ENCODE measurements at places on chromosomes 4 and X.

DNA sequence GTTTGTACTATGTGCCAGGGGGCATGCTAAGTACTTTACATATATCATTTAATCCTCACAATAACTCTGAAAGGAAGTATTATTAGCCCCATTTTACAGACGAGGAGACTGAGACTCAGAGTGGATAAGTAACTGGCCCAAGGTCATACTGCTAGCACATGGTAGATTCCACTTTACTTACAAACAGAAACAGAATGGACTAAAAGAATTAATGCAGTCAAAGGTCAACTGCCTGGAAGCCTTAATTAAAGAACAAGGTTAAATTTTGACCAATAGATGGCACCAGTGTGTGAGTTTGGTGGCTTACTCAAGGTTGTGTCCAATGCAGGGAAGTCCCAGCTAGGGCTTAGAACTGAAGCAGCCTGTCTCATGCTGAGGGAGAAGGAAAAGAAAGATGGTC is 4.7 kb downstream of the RIPPLY1 start:
- DNase-seq, result peak; percentile 29

- no peak for DNase-seq
Measured at GRCh38 chr4:68319040-68319439, 30.9 kb downstream of the YTHDC1 start.

GRCh38 chr4:153684182-153684970 is at the start of gene TLR2:
Gene TLR2 (plus strand): TSS chr4:153684280. CDS start chr4:153702908, 18,628 bp downstream.
- peak; percentile 69 for DNase-seq

- no peak for DNase-seq
Measured at GRCh38 chr4:105158837-105159236, 12.2 kb downstream of the TET2 start.

DNA sequence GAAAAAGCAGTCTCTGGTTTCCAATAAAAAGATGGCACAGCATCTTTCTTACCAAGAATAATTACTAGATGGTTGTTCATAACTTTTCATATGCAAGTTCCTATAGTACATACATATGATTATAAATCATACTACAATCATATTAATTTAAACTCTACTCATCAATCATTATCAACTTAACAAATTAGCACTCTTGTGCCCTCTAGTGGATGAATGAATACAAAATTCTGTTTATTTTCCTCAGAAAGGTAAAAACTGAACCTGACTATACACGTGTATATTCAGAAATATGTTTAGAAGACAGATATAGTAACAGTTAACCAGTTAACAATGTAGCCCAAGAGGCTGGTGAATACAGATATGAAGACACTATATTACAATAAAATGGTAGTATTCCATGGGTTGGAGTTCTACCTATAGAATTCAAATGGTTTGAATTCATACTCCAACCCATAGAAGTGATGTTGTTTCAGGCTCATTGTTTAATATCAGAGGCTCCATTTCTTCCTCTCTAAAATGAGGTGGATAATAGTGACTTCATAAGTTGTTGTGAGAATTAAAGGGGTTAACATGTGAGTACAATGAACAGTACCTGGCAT is 100.0 kb downstream of the ADAMTS3 start:
- no peak for DNase-seq

GRCh38 chr4:87532109-87532508 is 2.9 kb upstream of the SPARCL1 start:
- no peak for DNase-seq

DNA sequence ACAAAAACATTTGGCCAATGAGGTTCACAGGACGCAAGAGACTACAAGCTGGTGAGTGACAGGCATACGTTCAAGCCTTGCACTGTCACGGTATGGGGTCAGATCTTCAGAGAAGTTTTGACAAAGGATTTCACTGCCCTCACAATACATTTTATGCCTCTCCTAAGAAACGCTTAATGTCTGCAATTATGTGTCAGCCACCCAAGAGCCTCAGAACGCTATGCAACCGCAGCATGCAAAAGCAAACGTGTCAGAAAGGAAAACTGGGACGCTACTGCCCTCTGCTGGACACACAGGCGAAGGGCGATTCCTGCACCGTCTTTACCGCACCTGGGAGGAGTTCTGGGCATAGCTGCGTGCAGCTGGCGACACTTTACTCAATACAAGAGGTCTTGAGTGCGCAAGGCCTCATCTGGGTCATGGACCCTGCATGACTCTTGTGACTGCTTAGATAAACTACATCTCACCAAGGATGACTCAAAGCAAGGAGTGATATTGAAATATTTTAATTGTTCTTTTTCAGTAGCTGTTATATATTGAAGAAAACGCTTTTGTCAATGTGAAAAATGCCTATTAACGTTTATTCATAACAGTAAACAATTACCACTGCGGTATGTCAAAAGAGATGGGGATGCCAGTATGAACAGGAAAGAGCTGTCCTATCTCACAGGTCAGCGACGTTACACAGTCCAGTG is 147.6 kb upstream of the FRG1 start:
- DNase-seq, result peak; percentile 91

DNA sequence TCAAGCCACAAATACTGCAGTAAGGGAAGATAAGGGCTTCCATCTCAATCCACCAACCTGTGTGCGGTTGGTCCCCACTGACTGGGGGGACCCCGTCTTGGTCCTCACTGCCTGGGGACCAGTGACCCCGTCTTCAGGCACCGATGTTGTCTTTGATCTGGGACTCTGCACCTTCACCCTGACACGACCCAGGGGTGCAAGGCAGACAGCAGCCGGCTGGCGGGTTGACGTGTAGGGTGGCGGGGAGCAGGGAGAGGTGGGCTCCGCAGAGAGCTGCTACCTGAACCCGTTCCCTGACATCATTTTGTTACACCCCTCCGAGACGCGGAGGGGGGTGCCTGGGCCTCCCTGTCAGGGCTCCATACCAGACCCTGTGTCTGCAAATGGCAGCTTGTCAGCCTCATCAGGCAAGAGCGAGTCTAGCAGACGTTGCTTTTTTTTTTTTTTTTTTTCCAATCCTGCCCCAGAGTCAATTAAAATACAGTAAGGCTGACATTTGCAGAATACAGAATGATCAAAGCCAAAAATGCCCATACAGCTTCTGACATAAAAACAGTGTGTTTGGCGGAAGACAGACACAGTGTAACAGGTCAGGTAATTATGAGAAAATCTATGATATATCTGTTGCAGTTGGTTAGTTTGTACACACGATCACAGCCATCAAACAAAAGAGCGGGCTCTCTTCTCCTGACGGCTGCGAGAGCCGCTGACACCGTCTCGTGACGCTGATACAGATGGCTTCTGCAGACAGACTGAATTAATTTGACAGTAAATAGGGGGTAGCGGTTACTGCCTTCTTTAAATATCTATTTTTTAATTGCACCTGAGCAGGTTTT is 118.6 kb downstream of the CRLF2 start:
- peak; percentile 72 for DNase-seq
